ENCODE measurements at places on chromosomes 6 and 20.

DNA sequence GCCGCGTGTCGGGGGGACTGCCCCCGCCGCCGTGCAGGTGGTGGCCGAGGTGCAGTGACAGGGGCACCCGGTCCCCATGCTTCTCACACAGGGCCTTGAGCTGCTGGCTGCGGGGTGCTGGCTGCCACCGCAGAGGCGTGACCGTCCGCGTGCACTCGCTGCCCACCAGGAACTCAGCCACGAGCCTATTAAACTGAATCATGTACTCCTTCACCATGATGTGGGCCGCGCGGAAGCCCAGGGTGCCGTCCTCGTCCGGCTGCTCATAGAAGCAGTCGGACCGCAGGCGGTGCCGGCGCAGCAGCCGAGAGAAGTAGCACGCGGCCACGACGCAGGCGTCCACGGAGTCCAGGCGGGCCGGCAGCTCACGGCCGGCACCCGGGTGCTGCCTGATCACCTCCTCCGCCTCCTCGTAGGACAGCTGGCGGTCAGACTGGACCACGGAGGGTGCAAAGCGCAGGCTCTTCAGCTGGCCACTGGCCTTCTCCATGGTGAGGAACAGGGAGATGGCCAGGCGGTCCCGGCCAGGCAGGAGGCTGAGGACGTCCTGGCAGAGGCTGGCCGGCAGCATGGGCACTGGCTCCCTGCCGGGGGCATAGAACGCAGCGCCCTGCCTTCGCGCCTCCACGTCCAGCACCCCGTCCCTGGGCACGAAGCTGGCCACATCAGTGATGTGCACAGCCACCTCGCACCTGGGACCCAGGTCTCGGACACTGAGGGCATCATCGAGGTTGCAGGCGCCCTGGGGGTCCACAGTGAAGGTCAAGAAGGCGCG, 9.8 kb downstream of the HELZ2 start:
- DNase-seq: no peak

GRCh38 chr6:64591676-64592036, 956.1 kb downstream of the PHF3 start:
- DNase-seq: no peak

GRCh38 chr20:39607141-39607540, 645.0 kb downstream of the DHX35 start:
- no peak for DNase-seq

- no peak for DNase-seq
Observed at GRCh38 chr6:44029444-44030185, 97.6 kb downstream of the MRPL14 start.

GRCh38 chr6:126156973-126157372, 170.6 kb downstream of the TRMT11 start:
- DNase-seq: no peak

- no peak for DNase-seq
Observed at GRCh38 chr6:148422085-148422484, 79.4 kb downstream of the SASH1 start.

DNA sequence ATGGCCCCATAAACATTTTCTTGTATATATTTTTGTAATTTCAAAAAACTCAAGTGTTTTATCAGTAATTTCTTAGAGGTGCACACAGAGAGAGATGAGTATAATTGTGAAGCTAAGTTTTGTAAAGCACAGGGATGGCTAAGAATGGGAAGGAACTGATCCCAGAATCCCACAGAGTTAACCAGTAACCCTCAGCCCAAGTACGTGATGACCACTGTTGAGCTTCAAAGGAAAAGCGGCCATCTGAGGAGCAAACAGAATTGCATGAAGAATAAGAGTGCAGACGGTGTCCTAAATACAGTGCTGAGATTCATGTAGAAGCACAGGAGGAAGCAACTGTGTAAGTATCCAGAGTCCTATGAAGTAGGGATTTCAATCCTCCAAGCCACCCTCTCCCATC, 28.1 kb upstream of the HLA-C start:
- DNase-seq: no peak

DNA sequence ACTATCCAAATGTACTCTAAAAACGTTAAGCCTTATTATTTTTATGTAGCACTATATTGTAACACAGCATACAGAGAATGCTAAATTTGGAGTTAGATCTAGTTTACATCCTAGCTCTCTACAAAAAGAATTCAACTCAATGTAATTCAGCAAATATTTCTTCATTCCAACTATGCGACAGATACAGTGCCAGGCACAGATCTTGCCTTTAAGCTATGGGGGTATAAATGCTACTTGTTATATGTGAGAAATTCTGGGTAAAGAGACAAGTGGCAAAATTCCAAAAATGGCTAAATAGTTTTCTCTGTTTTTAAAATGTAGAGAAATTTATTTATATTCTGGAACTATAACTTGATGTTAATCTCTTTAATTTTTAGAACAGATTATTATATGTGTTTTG, 63.2 kb downstream of the SEL1L2 start:
- no peak for DNase-seq

GRCh38 chr20:53919886-53920285, 150.5 kb downstream of the BCAS1 start:
- DNase-seq: no peak

- DNase-seq: no peak
Observed at GRCh38 chr20:61621035-61621730, 369.1 kb downstream of the CDH4 start.

GRCh38 chr6:13156381-13156780, 172.0 kb downstream of the TBC1D7 start:
- DNase-seq: no peak

DNA sequence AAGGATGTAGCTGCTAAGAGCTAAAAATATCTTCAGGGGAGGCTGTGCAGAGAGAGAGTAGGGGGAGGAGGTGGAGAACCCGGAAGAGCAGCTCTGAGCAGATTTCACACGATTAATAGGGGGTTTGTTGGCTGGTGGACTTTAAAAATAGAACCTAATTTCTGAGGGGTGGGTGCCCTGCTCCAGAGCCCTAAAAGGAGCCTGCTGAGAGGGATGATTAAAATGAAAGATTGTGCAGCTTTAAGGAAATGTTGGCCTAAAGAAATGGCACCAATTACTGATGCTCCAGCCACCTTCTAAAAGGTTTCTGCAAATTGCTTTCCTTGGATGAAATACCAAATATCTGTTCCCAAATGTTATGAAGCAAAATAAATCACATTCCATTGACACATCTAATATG, 202.8 kb upstream of the BTBD3 start:
- no peak for DNase-seq

- no peak for DNase-seq
Observed at GRCh38 chr20:21234806-21235483, 68.2 kb upstream of the XRN2 start.

DNA sequence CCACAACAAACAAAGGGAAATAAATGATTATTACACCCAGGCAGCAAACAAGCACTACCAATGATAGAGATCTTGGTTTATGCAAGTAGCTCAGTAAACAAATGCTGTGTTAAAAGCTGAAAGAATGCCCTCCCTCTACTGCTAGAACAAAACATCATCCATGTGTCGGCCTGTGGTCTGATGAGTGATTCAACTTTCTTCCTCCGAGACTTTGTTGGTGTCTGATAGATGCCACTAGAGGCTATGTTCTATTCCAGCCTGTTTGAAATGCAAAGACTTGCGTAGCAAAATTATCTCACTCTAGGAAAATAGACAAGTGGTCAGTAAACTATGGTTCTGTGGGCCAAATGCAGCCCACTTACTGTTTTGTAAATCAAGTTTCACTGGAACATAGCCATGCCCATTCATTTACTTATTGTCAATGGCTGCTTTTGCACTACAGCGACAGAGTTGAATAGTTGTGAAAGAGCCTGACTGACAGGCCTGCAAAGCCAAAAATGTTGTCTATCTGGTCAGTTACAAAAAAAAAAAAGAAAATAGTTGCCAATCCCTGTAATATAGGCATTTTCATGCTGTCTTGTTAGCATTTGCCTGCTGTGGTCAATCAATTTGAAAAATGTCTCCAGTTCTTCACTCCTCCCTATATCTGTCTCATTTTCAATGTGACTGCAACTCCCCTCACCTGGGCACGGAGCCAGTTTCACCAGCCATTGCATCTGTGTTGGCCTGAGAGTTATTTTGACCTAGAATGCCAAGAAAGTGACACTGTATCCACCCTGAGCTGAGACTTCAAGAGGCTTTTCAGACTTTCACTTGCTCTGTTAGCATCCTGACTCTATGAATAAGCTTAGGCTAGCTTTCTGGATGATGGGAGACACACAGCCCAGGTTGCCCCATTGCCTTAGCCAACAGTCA, 544.6 kb upstream of the BTBD3 start:
- no peak for DNase-seq

GRCh38 chr6:10441655-10442009, 26.8 kb upstream of the TFAP2A start:
- DNase-seq: no peak

DNA sequence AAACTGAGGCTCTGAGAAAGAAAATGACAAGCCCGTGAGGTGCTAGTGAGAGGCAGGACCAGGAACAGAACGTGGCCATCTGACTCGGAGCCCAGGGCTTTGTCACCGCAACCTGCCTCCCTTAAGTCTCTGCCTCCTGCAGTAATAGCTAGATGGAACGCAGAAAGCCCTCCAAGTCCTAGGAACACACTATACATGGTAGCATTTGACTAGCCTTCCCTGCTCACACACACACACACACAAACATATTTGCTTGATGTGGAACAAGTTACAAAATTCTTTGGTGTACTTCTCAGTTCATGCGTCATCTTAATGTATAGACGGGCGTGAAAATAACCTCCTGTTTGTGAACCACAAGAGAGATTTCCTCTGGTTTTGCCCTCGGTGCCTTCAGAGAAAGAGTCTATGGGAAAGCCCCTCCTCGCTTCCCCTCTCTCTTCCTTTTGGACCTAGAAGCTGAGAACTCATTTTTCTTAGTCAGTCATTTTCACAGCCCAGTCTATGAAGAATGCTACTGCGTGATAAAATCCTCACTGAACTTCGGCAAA, 38.8 kb downstream of the C6orf52 start:
- peak; percentile 28 for DNase-seq

DNA sequence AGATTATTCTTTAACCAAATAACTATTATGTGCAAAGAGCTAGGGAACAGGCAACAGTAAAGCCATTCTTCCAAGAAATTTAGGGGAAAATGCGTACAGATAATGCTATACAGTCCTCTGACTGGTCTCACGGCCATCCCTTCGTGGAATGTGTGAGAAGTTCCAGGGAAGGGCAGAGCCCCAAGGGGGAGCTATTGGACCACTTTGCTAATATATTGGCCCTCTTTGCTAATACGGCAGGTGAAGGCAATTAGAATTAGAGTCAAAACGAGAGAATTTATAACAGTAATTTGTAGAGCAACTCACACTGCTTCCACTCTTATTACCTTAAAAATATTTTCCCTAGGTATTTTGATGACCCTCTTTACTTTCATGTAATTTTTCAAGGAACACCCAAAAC, 140.4 kb downstream of the IMPG1 start:
- DNase-seq: no peak

- DNase-seq: no peak
Observed at GRCh38 chr6:104896914-104897313, 37.2 kb upstream of the HACE1 start.

- no peak for DNase-seq
Observed at GRCh38 chr6:169669889-169670288, 31.9 kb downstream of the WDR27 start.

- DNase-seq: no peak
Observed at GRCh38 chr6:53168516-53169267, 20.1 kb upstream of the GCM1 start.

DNA sequence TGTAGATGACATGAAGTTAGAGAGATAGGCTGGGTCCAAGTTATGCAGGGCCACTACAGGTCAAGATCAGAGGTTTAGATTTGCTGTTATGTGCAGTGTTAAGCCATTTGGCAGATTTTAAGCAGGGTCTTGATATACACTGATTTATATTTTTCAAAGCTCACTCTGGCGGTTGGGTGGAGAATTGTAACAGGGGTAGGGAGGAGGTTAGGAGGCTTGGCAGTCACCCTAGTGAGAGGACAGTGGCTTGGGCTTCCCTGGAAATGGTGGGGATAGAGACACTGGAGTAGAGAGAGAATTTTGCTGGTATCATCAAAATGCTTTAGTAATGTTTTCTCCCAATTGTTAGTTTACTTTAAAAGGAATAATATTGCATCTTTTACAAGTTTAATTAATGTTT, 149.5 kb upstream of the SUPT3H start:
- DNase-seq: no peak

GRCh38 chr6:7170117-7170732, 62.5 kb downstream of the RREB1 start:
- DNase-seq: no peak

GRCh38 chr6:52661551-52661950, 9.4 kb upstream of the TMEM14A start:
- no peak for DNase-seq

DNA sequence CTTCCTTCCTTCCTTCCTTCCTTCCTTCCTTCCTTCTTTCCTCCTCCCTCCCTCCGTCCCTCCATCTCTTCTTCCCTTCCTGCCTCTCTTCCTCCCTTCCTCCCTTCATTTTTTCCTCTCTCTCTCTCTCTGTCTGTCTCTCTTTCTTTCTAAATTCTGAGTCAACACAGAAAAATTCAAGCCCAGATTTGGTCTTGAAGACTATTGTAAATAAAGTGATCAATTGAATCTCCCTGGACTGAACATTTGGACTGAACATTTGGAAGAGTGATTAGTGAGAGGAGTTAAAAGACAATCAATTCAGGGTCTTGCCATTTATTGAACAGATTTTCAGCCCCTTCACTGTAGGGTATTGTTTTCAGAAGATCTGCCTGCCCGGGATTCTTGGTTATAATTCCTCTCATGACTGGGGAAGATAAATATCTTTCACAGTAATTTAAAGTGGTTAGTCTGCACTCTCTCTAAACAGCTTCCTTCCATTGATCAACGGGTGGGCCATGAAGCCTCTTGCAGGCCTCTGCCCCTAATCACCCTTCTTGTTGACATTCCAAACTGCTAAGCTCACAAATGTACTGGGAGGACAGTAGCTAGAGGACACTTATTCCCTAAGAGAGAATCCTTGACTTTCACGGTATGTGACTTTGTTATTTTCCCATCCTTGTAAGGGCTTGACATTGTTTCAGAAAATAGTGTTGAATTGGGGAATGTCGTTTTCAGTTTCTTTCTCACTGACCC, 101.7 kb upstream of the BMP2 start:
- DNase-seq: no peak

DNA sequence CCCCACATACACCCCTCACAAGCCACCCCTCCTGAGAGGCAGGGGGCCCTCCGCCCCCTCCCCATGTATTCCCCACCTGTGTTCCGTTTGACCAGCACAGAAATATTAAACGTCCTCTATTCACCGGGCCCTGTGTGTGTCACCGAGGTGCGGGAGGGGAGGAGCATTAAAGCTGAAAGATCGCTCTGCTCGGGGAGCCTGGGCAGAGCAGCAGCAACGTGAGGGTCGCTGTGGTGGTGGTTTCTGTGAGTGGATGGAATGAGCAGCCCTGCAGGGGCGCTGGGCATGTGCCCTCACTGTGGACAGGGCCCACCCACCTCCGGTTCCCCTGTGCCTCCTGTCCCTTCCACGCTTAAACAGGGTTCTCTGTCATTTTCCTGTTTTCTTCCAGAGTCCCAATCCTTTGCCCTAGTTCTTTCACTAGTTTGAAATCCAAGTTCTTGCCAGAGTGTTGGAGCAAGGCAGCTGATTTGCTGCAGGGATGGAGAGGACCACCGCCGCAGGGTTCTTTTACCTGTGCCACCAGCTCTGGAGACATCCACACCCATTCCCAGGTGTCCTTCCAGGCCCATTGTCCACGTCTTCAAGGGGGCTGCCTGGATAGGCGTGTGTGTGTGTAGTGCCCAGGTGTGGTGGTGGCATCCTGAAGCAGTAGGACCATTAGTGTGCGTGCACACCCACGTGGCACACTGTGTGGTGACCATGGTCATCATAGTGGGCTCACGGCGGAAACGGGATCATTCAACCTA, 37.6 kb upstream of the MDFI start:
- DNase-seq: no peak

Measured in central memory CD4-positive, alpha-beta T cell (primary cell).